Activated CD4-positive, alpha-beta T cell treated with anti-CD3 and anti-CD28 coated beads, Interleukin-2, amount 10 ng/mL, durations not matched to agents 7 days and 5 days (primary cell): ENCODE measurements at places on chromosomes 6 and 20. TPM values are rescaled to one million over a fixed set of nuclear protein-coding genes. Genes with fewer than 3 reads are reported as not detected.

- H3K36me3 ChIP-seq: no peaks in the 10 kb centered on the region
- H3K27me3 ChIP-seq: no peaks in the 10 kb centered on the region
- no peak for DNase-seq
- H3K4me1 ChIP-seq: no peaks in the 10 kb centered on the region
- no peak overlapping the region for H3K4me3 ChIP-seq
Observed at GRCh38 chr6:126374372-126374771, 34.5 kb downstream of the CENPW start.

DNA sequence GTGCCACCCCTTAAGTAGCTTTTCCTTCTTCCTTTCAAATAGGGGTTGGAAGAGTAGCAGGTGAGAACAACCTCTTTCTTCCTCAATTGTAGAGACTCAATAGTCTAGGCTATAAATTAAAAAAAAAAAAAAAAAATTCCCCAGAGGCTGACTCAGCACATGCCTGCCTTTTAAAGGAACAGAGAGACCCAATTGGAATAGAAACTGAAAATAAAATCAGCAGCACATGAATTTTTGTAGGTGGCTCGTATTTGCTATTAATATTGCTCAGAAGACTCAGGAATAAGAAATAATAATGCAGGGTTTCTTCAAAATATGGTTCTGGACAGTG lies 19.3 kb downstream of the TOP1 start:
- no peaks in the 10 kb centered on the region for H3K27me3 ChIP-seq
- peaks cover 83% of the 10 kb centered on the region for H3K4me1 ChIP-seq
- no peak for DNase-seq
- H3K36me3 ChIP-seq: peaks cover 25% of the 10 kb centered on the region
- peak overlapping the region; percentile 92 for H3K27ac ChIP-seq
- peak overlapping the region; percentile 73 for H3K4me3 ChIP-seq

- H3K27ac ChIP-seq: no peak overlapping the region
- no peaks in the 10 kb centered on the region for H3K4me1 ChIP-seq
- no peak overlapping the region for H3K4me3 ChIP-seq
- no peaks in the 10 kb centered on the region for H3K36me3 ChIP-seq
- DNase-seq: no peak
Observed at GRCh38 chr6:136950436-136951126, 28.5 kb downstream of the SLC35D3 start.

DNA sequence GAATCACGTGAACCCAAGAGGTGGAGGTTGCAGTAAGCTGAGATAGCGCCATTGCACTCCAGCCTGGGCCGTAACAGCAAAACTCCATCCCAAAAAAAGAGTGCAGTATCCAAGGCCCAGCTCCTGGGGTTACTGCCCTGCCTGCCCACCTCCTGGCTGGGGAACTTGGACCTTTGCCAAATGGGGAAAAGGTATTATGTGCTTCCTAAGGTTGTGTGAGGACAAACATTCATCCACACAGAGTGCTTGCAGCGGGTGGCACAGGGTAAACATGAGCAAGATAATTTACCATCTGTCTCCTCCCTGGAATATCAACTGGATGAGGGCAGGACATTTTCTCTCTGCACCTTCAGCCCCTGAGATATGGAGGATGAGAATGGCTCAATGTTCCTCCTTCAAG lies 94.9 kb upstream of the POPDC3 start:
- H3K27ac ChIP-seq: no peak overlapping the region
- no peaks in the 10 kb centered on the region for H3K4me1 ChIP-seq
- no peak overlapping the region for H3K4me3 ChIP-seq

DNA sequence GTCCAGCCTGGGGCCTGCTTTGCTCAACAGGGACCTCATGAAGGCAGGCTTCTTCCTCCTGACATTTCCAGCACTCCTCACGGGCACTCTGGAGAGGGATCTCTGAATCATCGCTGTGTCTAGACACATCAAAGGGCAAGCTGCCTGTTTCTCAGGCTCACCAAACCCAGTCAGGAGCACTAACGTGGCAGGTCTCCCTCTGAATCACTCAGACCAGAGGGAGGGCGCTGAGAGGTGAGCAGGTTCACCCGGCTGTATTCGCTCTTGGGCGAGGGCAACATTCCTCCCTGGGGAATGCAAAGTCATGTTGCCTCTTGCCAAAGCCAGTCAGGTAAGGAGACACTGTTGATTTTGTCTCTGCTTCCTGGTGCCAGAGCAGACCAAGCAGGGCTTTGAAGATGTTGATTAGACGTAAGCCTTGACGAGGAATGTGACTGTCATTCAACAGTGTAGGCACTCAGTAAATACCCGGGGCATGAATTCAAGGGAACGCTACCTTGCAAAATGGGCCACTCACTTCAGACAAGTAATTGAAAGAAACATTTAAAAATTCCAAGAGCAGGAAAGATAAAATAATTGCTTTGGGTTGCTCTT lies 50.1 kb downstream of the CYP24A1 start:
- H3K27ac ChIP-seq: no peak overlapping the region
- no peaks in the 10 kb centered on the region for H3K4me1 ChIP-seq
- no peak for DNase-seq
- H3K4me3 ChIP-seq: no peak overlapping the region
- H3K36me3 ChIP-seq: no peaks in the 10 kb centered on the region
- no peaks in the 10 kb centered on the region for H3K27me3 ChIP-seq

DNA sequence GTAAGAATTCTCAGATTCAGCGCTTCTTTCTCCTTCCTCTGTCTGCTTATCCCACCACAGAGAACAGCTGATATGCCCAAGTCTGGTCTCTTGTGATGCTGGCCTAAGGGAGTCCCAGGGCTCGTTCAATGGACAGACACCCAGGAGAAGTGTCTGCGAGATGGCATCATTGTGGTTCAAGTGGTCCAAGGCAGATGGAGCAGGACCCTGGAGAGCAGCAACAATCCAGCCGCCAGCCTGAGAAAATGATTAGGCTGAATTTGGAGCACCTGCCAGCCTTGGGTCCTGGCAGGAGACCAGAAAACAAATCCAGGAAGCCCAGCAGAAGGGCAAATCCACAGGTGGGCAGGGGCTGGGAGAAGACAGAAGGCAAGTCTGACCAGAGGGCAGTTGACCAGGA lies 145.8 kb downstream of the PTPRT start:
- no peaks in the 10 kb centered on the region for H3K27me3 ChIP-seq
- H3K27ac ChIP-seq: no peak overlapping the region
- no peak for DNase-seq
- H3K36me3 ChIP-seq: no peaks in the 10 kb centered on the region
- no peaks in the 10 kb centered on the region for H3K4me1 ChIP-seq

DNA sequence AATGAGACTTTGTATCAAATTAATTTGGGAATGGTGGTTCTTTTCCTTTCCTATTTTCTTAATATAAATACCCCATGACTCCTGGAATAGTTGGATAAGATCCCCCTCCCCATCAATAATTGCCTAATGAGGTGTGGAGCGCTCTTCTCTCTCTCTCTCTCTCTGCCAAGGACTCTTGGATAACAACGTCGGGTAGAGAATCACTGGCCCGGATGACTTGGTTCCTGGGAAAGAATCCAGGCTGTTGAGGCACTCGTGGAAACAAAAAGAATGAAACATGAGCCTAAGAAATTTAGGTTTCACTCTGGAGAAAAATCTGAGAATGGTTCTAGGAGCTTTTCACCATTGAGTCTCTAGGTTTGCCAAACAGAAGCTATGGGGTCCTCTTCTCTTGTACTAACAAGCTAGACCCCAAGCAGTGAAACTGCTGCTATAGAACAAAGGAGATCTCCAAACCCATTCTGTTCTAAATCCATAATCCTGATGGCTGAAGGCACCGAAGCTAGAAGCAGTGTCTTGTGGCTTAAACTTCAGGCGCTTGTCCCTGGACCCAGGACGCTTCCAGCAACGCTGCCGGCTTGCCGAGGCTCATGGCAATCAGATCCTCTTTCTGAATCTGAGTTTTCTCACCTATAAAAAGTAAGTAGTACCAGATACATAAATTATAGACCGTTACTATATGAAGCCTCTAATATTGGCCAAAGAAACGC lies 241.6 kb upstream of the BTBD3 start:
- no peak overlapping the region for H3K27ac ChIP-seq
- H3K4me1 ChIP-seq: no peaks in the 10 kb centered on the region
- H3K4me3 ChIP-seq: no peak overlapping the region
- no peak for DNase-seq
- H3K36me3 ChIP-seq: no peaks in the 10 kb centered on the region

The GID8 gene
- total RNA-seq: 32.5 TPM

The BPIFA3 gene
- total RNA-seq: not detected

The BNIP5 gene
- total RNA-seq: not detected

The BHLHE23 gene
- total RNA-seq: not detected

The LY6G5B gene
- 26.0 TPM for total RNA-seq

DNA sequence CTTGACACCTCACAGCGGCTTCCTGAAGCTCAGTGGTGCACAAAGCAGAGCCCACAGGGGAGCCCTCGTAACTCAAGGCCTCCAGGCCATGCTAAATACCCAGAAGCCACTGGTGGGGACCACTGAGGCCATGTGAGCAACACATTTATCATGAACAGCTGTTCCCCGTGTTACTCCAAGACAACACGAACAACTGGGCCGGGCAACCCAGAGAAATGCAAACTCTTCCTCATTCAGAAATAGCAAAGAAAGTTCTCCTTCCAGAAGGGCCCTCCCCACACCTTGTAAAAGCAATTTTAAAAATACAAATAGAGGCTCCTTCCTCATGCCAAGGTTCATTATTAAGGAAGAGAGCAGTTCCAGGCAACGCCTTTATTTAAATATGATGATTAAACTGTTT lies 36.3 kb upstream of the SLCO4A1 start:
- no peaks in the 10 kb centered on the region for H3K36me3 ChIP-seq
- peaks cover 25% of the 10 kb centered on the region for H3K4me1 ChIP-seq
- DNase-seq: no peak
- H3K4me3 ChIP-seq: no peak overlapping the region

DNA sequence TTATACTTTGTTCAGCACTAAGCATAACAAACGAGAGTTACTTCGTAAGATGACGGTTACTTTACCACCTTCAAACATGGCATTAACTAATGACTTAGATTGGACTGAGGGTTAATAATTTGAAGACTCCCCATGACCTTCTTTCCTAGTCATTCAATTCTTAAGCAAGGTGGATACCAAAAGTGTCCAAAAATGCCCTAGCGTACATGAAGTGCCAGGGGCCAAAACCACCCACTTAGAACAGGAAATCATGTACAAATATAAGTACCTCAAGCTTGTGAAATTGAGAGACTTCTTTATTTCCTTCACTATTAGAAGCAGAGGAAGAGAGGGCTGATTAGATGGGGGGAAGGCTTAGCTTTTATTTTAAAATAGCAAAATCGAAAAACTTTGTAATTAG lies 166.4 kb downstream of the ATXN1 start:
- no peaks in the 10 kb centered on the region for H3K27me3 ChIP-seq
- no peak for DNase-seq
- peaks cover 8% of the 10 kb centered on the region for H3K4me1 ChIP-seq
- no peak overlapping the region for H3K27ac ChIP-seq
- no peak overlapping the region for H3K4me3 ChIP-seq
- H3K36me3 ChIP-seq: peaks cover 3% of the 10 kb centered on the region

The RNF217 gene
- 1.1 TPM for total RNA-seq

- H3K4me1 ChIP-seq: peaks cover 37% of the 10 kb centered on the region
- H3K4me3 ChIP-seq: peak overlapping the region; percentile 94
- H3K27ac ChIP-seq: peak overlapping the region; percentile 99
- DNase-seq: no peak
Observed at GRCh38 chr6:117601811-117602150, 530 bp downstream of the GOPC start.

DNA sequence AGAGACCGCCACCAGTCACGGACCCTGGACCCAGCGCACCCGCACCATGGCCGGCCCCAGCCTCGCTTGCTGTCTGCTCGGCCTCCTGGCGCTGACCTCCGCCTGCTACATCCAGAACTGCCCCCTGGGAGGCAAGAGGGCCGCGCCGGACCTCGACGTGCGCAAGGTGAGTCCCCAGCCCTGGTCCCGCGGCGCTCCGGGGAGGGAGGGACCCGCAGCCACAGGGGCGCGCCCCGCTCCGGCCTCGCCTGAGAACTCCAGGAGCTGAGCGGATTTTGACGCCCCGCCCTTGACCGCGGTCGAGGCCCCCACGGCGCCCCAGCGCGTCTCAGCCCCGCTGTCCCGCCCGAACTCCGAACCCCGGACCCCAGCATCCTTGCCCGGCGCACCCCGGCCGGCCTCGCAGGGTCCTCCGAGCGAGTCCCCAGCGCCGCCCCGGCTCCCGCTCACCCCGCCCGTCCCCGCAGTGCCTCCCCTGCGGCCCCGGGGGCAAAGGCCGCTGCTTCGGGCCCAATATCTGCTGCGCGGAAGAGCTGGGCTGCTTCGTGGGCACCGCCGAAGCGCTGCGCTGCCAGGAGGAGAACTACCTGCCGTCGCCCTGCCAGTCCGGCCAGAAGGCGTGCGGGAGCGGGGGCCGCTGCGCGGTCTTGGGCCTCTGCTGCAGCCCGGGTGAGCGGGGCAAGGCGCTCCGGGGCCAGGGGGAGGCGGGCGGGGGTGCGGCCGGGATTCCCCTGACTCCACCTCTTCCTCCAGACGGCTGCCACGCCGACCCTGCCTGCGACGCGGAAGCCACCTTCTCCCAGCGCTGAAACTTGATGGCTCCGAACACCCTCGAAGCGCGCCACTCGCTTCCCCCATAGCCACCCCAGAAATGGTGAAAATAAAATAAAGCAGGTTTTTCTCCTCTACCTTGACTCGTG lies at the start of gene OXT:
OXT (plus strand) TSS at position 11 of the 920 bp plus-strand sequence; CDS start at position 47, 36 bp downstream.
- peaks cover 40% of the 10 kb centered on the region for H3K4me1 ChIP-seq
- peak within 1 kb of the TSS; percentile 69 for H3K27ac ChIP-seq
- H3K4me3 ChIP-seq: peak within 1 kb of the TSS; percentile 68
- peaks cover 7% of the 10 kb centered on the region for H3K27me3 ChIP-seq
- H3K36me3 ChIP-seq: no peaks in the 10 kb centered on the region

The CD24 gene
- total RNA-seq: 0.31 TPM

GRCh38 chr6:5071216-5071615 lies 13.9 kb upstream of the PPP1R3G start:
- DNase-seq: no peak
- peaks cover 4% of the 10 kb centered on the region for H3K27me3 ChIP-seq
- no peak overlapping the region for H3K27ac ChIP-seq

The DLL1 gene
- 0.58 TPM for total RNA-seq

The LBP gene
- not detected for total RNA-seq

DNA sequence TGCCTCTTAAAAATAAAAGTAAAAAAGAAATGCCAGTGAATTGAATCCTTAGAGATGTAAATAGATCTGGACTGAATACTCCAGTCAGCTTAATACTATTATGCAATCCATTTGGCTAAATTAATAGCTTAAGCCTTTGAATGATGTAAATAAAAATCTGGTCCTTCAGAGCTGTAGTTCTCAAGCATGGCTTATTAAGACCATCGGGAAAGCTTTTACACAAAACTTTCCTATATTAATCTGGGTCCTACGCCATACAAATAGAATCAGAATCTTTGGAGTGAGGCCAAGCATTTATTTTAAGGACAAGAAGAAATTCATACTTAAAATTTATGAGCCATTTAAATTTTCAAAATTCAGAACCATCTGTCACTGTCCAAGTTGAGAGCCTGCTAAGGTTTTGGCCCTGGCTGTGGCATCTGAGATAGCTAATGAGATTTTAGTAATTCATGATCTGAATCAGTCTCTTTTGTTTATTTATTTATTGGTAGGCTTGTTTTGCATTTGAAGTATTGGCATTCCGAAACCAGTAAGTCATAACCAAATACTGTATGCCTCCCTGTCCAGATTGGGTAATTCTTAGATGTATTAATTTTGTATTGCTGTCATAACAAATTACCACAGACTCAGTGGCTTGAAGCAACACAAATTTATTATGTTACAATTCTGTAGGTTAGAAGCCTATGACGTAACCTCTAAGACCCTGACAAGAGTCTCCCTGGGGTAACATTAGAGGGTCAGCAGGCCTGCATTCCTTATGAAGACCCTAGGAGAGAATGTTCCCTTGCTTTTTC lies 228.1 kb upstream of the RAB32 start:
- H3K36me3 ChIP-seq: no peaks in the 10 kb centered on the region
- H3K27ac ChIP-seq: no peak overlapping the region
- H3K4me1 ChIP-seq: no peaks in the 10 kb centered on the region
- no peak overlapping the region for H3K4me3 ChIP-seq
